Globus pallidus (tissue), 1 donor: ENCODE measurements at places on chromosomes 12 and 14.

DNA sequence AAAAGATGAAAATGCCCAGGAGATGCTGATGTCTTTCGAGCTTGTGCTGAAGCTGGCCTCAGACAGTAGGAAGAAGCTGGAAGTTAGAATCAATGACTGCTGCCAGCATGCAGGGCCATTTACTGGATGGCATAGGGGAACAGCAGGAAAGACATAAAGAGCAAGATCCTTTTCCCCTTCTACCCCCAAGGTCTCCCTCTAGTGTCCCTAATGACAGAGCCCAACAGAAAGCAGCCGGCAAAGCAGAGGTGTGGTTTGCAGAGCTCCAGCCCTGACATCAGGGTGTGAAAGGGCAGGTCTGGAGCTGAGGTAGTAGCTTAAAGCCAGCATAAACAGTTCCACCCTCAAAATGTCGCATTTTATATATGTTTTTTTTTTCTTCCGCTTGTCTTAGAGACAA is 1560.7 kb upstream of the TMEM132C start:
- no peak for DNase-seq

GRCh38 chr14:92198804-92199203 is 77.0 kb downstream of the CPSF2 start:
- no peak for DNase-seq

GRCh38 chr14:104209985-104210816 is 71.8 kb downstream of the KIF26A start:
- DNase-seq, result no peak

DNA sequence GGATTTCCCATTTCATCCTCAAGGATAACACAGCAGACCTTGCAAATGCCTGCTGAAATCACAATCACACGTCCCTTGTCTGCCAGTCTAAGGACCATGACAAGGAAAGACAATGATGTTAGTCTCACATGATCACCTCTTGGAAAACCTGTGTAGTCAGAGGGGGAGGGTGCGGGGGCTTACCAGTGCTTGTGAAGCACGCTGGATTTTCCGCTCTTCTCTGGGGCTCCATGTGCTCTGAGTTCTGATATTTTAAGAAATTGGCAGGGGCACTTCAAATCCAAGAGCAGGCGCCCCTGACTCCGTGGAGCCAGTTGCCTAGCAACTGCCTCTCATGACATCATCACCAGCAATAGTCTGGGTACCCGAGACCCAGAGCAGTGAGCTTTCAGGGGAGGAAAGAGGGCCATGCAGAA is 200.9 kb upstream of the C14orf180 start:
- DNase-seq, result no peak

GRCh38 chr12:29783773-29784666 is at the start of gene TMTC1:
TMTC1 (minus strand) TSS chr12:29783942; CDS start chr12:29783751, 191 bp downstream.
- DNase-seq, result peak; percentile 72

DNA sequence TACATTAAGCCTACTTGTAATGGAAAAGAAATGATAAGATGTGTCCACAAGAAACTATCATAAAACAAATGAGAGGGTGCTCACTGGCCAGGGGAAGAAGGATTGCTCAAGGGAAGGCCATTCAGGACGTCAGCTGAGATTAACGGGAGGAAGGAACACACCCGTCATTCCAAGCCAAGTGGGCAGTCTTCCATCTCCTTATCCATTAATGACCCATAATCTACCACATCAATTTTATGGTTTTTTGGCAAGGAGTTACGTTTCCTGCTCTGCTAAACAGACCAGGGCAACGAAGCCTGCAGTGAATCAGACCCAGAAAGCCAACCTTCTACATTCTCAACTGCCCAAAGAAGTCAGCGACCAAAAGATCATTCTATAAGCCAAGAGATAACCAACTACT is 25.1 kb downstream of the PRKAB1 start:
- no peak for DNase-seq

DNA sequence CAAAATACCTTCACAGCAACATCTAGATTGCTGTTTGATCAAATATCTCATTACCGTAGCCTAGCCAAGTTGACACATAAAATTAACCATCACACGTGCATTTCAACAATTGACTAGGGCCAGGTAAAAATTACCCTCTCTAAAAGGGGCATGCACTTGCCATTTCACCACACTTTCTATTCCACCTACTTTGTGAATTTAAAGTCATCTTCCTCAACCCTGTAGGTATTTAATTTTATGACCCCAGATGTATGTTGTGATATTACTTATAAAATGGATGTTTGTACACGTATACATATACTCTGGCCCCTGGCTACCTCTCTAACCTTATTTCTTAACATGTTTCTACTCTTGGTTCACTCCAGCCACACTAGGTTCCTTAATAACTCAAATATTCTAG is 160.2 kb downstream of the FOXA1 start:
- no peak for DNase-seq
